WTC11 (cell line): ENCODE measurements at places on chromosomes 13 and 19.
A peak's percentile ranks its signal among the peaks of the same experiment; 100 is the strongest.

DNA sequence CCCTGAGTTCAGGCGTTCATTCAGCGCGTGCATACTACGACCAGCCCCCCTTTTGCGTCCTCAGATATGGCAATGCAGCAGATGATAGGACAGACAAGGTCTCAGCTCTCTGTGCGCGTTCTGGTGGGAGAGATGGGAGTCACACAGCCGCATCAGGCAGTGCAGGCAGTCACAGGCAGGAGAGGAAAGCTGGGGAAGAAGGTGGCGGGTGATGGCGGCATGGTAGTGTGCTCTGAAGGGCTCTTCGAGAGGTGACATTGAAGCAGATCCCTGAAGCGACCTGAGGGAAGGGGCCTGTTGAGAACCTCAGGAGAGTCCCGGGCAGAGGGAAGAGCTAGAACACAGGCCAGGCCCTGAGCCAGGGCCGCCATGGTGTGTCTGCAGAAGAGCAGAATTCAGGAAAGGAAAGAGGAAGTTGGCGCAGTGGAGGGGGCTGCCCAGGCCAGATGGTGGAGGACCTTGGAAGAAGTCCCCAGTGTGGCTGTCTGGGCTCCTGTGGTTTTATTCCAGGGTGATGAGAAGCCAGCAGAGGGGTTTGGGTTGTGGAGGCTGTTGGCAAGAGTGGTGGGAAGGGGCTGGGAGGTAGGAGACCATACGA, 3.5 kb downstream of the USF2 start:
- no peak for DNase-seq

DNA sequence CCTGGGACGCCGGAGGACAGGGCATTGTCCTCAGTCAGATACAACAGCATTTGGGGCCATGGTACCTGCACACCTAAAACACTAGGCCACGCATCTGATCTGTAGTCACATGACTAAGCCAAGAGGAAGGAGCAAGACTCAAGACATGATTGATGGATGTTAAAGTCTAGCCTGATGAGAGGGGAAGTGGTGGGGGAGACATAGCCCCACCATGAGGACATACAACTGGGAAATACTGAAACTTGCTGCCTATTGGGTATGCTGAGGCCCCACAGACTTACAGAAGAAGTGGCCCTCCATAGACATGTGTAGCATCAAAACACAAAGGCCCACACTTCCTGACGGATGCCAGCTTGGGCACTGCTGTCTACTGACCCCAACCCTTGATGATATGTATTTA, 1.4 kb upstream of the ICAM4 start:
- DNase-seq: no peak

DNA sequence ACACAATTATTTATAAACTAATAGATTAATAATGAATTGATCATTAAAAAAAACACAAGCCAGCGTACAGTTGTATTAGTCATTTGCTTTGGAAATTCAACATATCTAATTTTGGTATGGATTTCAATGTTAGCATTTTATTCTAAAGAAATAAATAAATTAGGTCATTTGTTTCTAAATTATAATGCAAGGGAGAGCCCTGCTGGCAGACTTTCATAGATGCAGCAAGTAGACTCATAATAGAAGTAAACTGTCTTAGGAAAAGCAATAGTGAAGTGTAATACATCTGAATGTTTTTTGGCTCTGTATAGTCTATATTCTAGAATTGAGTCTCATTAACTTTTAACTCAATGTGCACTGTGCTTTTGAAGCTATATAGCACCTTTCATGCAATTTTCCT, 982.4 kb upstream of the MIR17HG start:
- DNase-seq: no peak

GRCh38 chr13:26811581-26811980, 51.0 kb upstream of the GPR12 start:
- DNase-seq: no peak

DNA sequence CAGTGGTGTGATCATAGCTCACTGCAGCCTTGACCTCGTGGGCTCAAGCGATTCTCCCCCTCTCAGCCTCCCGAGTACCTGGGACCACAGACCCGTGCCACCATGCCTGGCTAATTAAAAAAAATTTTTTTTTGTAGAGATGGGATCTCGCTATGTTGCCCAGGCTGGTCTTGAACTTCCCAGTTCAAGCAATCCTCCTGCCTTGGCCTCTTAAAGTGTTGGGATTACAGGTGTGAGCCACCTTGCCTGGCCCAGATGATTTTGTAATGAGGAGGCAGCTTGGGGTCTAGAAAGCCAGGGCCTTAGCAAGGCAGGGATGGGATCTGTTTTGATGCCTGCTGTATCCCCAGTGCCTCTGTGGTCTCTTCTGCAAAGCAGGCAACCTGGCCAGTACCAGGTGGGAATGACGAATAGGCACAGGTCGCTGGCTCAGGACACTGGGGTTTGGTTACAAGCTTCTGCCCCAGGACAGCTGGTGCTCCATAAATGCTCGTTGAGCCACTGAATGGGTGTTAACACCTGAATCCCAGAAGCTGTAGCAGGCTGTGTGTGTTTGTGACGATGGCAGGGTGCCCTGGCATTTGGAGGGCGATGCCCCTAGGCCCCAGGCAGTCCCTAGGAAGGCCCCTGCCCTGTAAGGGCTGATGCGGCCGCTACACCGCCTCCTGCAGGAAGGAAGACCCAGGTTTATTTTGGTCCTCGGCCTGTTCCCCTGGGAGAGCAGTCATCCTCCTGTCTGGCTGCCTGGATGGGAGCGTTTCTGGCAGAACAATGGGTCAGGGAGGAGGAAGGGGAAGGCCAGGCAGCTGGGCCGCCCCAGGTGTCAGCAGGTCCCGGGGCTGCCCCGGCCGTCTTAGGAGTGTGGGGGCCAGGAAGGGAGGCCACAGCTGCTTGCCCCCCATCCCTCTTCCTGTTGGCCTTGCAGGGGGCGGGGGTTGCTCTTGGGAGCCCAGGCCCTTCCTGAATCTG, 8.6 kb downstream of the TNFAIP8L1 start:
- peak; percentile 46 for DNase-seq

GRCh38 chr13:50444726-50445125, 398.8 kb downstream of the DLEU7 start:
- DNase-seq: no peak

DNA sequence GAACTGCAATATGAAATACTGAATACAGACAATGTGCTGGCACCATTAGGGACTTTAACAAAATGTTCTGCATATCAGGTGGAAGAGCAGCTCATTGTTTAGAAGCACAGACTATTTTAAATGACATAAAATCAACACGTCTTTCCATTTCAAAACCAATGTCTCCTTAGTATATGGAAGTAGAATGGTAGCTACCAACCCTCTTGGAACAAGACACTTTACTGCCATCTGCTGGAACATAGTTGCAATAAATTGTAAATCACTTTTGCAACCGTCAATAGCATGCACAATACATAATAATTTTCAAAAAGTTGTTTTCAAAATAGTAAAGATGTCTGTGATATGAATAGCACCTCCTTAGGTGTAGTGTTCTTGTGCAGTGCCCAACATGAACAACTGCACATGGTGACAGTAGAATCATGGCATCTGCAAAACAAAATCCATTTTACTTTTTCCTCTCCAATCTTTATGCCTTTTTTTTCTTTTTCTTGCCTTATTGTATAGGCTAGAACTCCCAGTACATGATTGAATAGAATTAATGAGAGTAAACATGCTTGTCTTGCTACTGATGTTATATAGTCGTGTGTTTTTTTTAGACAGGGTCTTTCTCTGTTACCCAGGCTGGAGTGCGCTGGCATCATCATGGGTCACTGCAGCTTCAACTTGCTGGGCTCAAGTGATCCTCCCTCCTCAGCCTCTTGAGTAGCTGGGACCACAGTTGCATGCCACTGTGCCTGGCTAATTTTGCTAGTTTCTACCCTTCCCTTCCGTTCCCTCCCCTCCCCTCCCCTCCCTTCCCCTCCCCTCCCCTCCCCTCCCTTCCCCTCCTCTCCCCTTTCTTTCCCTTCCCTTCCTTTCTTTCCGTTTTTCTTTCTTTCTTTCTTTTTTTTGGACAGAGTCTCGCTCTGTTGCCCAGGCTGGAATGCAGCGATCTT, 7.8 kb upstream of the LYPD5 start:
- DNase-seq: no peak

GRCh38 chr19:38227287-38228004, 3.4 kb upstream of the DPF1 start:
- DNase-seq: no peak

DNA sequence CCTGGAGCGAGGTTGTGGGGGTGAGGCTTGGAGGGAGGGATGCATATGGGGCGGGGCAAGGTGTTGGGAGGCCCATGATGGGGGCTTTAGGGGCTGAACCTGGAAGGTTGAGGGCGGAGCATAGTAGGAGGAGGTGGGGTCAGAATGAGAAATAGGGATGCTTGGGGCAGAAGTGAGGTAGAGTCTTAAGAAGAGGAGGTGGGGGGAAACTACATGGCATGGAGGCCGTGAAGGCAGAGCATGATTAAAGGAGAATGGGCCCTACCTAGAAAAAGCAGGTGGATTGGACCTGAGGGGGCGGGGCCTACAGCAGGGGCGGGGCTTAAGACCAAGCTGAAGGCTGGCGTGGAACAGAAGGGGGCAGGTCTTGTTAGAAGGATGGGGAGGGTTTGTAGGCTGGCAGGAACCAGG, 799 bp downstream of the NR1H2 start:
- DNase-seq: peak; percentile 90

- DNase-seq: no peak
Observed at GRCh38 chr19:46181388-46181779, 33.3 kb downstream of the IGFL2 start.

GRCh38 chr13:114104655-114105520, 27.5 kb downstream of the RASA3 start:
- DNase-seq: peak; percentile 7

- DNase-seq: peak; percentile 89
Observed at GRCh38 chr19:35013041-35013819, 13.1 kb downstream of the GRAMD1A start.

DNA sequence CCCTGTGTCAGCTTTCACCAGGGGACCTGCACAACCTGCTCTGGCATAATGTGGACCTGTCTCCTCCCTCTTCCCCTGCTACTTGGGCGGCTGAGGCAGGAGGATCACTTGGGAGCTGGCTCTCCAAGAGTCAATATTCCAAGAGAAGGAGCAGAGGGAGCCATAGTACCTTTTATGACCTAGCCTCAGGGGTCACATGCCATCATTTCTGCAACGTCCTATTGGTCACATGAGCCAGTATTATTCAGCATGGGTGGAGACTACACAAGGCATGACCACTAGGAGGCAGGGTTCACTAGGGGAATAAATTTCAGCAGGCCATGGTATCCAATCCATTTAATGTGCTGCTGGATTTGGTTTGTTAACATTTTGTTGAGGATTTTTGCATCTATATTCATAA, 12.0 kb upstream of the SHFL start:
- no peak for DNase-seq

GRCh38 chr19:12287958-12288500, 6.7 kb downstream of the ZNF44 start:
- no peak for DNase-seq

DNA sequence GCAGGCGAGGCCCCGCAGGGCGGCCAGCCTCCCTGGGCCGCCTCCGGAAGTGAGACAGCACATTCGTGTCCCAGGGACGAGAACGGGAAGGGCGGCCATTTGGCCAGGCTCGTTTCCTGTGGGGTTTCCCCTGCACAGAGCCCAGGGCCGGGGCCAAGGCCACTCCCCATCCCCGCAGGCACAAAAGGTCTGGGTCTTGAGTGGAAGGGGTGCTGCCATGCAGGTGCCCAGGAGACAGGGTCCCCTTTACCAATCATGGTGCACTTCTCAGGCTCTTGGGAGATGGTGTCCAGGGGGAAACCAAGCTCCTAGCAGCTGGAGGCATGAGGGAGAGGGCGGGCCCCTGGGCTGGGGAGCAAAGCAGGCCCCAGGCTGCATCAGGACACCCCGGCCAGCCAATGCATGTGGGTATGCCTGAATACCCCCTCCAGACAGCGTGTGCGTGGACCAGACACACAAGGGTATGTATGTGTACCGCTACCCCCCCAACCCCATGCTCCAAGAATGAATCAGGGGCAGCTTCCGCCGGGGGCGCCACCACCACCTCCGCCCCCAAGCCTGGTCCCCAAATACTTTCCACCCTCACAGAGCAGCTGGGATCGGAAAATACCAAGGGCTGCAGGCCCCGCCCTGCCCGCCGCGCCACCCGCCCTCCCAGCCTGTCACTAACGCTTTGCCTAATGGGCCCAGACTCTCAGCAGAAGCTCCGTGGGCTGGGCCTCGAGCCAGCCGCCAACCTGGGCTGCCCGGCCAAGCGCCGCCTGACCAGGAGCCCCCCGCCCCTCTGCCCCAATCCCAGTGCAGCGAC, 37.6 kb upstream of the NANOS3 start:
- DNase-seq: peak; percentile 57

- no peak for DNase-seq
Observed at GRCh38 chr13:83281654-83282053, 600.6 kb downstream of the SLITRK1 start.

- DNase-seq: no peak
Observed at GRCh38 chr19:48698046-48698445, 2.3 kb downstream of the FUT2 start.

GRCh38 chr13:110433014-110433413, 125.9 kb downstream of the COL4A2 start:
- no peak for DNase-seq

DNA sequence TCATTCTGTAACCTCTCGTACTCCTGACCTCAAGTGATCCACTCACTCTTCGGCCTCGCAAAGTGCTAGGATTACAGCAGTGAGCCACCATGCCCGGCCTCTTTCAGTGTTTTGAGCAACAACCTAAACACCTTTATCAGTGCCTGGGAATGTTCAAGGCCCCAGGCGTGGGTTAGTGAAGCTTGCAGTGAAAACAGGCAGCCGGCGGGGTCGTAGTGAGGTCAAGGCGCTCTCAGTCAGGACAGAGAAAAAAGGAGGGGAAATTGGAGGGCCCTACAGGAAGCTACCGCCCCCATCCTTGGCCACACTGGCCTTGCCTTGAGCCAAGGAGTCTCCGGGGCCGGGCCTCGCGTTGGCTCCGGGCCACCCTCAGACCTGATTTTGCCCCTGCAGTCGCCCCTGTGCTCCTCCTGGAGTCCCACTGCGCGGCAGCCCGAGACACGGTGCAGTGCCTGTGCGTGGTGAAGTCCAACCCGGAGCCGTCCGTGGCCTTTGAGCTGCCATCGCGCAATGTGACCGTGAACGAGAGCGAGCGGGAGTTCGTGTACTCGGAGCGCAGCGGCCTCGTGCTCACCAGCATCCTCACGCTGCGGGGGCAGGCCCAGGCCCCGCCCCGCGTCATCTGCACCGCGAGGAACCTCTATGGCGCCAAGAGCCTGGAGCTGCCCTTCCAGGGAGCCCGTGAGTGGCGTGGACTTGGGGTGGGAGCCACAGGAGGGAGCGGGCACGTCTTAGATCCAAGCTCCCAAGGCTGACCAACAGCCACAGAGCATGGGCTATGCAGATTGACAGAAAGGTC, 17.7 kb downstream of the MAG start:
- DNase-seq: no peak

GRCh38 chr13:106507560-106508274, 27.7 kb downstream of the EFNB2 start:
- no peak for DNase-seq

GRCh38 chr19:18423258-18424020, 4.2 kb downstream of the SSBP4 start:
- no peak for DNase-seq
